ENCODE measurements at places on chromosomes 5 and 9.
A peak's percentile ranks its signal among the peaks of the same experiment; 100 is the strongest.

- no peak for DNase-seq
- no peaks in the 10 kb centered on the region for H3K27me3 ChIP-seq
- no peaks in the 10 kb centered on the region for H3K4me1 ChIP-seq
- no peaks in the 10 kb centered on the region for H3K36me3 ChIP-seq
- H3K4me3 ChIP-seq, result no peak overlapping the region
These were observed 94.8 kb downstream of the AOPEP start for GRCh38 chr9:94821098-94821887.

GRCh38 chr5:77095189-77095588 lies 8.1 kb upstream of the ZBED3 start:
- H3K4me3 ChIP-seq, result no peak overlapping the region
- H3K27me3 ChIP-seq, result no peaks in the 10 kb centered on the region
- no peaks in the 10 kb centered on the region for H3K36me3 ChIP-seq
- DNase-seq, result no peak

- no peak overlapping the region for H3K4me3 ChIP-seq
- H3K36me3 ChIP-seq, result no peaks in the 10 kb centered on the region
- no peak for DNase-seq
- no peak overlapping the region for H3K27ac ChIP-seq
- no peaks in the 10 kb centered on the region for H3K27me3 ChIP-seq
These were observed 44.2 kb upstream of the CD180 start for GRCh38 chr5:67240846-67241245.

- no peaks in the 10 kb centered on the region for H3K36me3 ChIP-seq
- no peaks in the 10 kb centered on the region for H3K27me3 ChIP-seq
- no peak overlapping the region for H3K27ac ChIP-seq
These were observed 95.4 kb downstream of the MACROH2A1 start for GRCh38 chr5:135303582-135304173.

DNA sequence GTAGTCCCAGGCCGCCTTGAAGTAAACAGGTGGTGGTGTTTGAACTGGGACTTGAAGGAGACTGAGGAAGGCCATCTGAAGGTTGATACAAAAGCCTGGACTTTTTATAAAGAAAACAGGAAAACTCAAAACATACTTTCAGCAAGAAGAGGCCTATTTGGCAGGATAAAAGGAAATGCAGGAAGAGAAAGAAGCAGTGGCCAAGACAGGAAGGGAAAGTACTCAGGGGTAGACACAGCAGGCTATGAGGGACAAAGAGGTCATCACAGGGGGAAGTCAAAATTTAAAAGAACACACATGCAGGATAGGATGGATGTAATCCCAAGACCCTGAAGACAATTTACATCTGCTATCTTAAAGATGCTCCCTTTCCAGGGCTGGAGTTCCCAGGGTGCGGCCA lies 13.0 kb downstream of the TLE1 start:
- no peak overlapping the region for H3K4me3 ChIP-seq
- peaks cover 5% of the 10 kb centered on the region for H3K4me1 ChIP-seq
- H3K36me3 ChIP-seq, result no peaks in the 10 kb centered on the region
- H3K27ac ChIP-seq, result no peak overlapping the region
- DNase-seq, result no peak

DNA sequence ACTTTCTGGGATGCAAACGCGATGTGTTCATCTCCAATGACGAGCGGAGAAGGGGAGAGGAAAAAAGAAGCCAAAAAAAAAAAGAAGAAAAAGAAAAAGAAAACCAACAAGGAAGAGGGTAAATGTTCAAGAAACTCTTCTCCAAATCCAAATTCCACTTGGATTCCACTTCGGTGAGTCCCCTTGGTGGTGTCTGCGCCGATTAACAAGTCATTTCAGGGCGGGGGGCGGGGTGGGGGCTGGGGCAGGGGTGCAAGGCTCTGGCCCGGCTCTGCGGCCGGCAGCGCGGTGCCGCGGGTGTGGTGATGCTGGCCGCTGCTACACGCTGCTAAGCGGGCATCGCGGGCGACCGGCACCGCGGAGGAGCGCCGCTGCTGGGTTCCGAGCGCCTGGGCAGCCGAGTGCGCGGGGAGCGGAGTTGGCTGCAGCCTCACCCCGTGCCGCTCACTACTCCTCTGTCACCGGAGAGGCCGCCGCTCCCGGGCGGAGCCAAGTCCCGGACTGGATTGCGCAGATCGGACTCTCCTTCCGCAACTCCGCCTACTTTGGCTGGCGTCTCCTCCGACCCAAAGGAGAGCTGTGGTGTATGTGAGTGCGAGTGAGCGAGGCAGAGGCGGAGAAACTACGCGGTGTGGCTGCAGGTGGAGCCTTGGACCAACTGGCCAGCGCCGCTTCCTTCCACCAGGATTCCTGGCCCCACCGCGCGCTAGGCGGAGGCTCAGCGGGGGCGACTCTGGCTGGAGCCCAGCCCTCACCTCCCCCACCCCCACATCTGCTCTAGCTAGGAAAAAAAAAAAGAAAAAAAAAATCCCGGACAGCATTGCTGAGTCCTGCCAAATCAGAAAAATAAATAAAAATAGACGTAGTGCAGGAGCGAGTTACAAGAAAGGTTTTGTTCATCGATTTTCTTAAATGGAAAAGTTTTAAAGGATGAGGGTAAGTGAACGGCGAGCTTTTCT lies at the start of gene SEMA6A:
SEMA6A (minus strand) TSS at position 457 of the 959 bp plus-strand sequence. CDS start 69,879 bp downstream, outside the sequence.
- peaks cover 5% of the 10 kb centered on the region for H3K4me1 ChIP-seq
- H3K27ac ChIP-seq, result peak within 1 kb of the TSS; percentile 95
- H3K4me3 ChIP-seq, result peak within 1 kb of the TSS; percentile 91
- no peaks in the 10 kb centered on the region for H3K36me3 ChIP-seq

DNA sequence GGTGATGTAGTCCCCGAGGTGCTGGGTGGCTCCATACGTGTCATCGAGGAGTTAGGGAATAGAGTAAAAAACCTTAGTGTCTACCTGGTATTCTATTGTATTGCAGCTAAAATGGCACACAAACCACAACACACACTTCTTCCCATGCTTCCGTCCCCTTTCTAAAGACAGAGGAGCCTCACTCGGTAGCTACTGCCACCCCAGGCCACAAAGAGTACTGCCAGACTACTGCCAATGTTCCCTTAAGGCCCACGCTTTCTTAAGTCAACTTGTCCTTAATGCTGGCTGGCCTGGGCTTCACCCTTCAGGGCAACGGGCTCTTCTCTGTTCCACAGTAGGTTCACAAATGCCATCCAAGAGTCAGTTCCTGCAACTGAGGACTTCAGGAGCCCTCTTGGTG lies 673.0 kb downstream of the ELAVL2 start:
- H3K27ac ChIP-seq, result no peak overlapping the region
- no peaks in the 10 kb centered on the region for H3K27me3 ChIP-seq
- no peaks in the 10 kb centered on the region for H3K36me3 ChIP-seq
- no peaks in the 10 kb centered on the region for H3K4me1 ChIP-seq

- peak; percentile 80 for DNase-seq
- no peaks in the 10 kb centered on the region for H3K36me3 ChIP-seq
- peaks cover 8% of the 10 kb centered on the region for H3K4me1 ChIP-seq
- H3K27ac ChIP-seq, result no peak overlapping the region
- no peaks in the 10 kb centered on the region for H3K27me3 ChIP-seq
These were observed 54.6 kb upstream of the CLINT1 start for GRCh38 chr5:157913575-157913974.

GRCh38 chr5:150589862-150590601 lies 50.4 kb upstream of the SYNPO start:
- peaks cover 6% of the 10 kb centered on the region for H3K4me1 ChIP-seq
- no peaks in the 10 kb centered on the region for H3K27me3 ChIP-seq
- no peaks in the 10 kb centered on the region for H3K36me3 ChIP-seq

- no peaks in the 10 kb centered on the region for H3K4me1 ChIP-seq
- no peaks in the 10 kb centered on the region for H3K36me3 ChIP-seq
- no peaks in the 10 kb centered on the region for H3K27me3 ChIP-seq
- no peak overlapping the region for H3K4me3 ChIP-seq
- DNase-seq, result no peak
These were observed 237.8 kb upstream of the EDIL3 start for GRCh38 chr5:84622461-84622860.

DNA sequence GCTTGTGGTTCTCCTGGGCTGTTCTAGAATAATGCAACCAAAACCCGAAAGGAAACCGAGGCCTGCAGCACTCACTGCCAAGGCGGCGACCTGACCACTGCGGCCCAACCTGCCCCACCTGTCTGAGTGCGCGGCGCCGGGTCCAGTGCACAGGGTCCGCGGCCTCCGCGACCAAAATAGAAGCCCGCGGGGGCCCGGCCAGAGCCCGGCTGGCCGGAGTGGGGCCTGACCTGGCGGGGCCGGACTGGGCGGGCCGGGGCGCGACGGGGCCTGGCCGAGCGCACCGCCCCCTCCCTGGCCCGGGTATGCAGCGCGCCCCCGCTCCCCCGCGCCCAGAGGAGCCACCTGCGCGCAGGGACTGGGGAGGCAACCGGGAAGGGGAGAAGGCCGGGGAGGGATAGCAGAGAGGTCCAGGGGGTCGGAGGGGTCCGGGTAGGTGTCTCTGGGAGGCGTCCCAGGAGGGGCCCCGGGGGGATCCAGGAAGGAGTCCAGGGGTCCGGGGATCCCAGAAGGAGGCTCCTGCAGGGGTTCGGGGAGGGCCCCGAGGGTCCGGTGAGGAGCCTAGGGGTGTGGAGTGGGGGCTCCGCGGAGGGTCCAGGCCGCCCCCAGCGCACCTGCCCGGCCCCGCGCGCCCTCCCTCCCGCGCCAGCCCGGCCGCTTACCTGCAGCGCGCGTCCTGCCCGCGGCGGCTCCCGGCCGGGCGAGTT lies 503 bp downstream of the SEMA4D start:
- peak overlapping the region; percentile 29 for H3K4me3 ChIP-seq
- no peak overlapping the region for H3K27ac ChIP-seq
- H3K27me3 ChIP-seq, result no peaks in the 10 kb centered on the region
- H3K36me3 ChIP-seq, result no peaks in the 10 kb centered on the region
- DNase-seq, result peak; percentile 15

DNA sequence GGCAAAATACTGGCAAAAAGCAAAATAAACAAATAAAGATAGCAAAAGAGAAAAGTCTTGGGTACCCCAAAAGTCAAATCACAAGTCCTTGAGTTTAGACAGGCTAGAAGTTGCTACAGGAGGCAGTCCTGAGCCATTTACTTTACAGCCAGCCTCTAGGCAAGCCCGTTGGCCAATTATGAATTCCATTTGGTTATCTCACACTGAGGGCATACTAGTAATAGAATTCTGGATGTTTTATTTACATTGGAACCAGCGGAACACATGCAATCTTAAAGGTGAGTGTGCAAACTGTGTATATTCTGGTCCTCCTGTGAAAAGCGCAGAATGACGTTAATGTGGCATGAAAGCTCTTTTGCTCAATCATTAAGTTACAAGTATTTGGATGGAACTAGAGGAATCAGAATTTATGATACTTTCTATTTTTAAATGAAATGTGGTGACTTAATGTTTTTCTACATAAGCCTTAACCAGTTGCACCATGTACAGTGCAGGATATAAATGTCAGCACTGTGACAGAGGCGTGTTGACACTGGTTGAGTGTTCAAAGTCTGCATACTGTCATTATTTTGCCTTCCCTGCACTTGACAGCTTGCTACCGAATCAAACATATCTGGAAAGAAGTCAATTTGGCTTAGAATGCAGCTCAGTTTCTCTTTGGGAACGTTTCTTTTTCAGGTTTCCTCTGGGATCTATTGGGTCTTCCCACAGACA lies 7.9 kb downstream of the GDNF start:
- no peak overlapping the region for H3K27ac ChIP-seq
- H3K27me3 ChIP-seq, result peaks cover 22% of the 10 kb centered on the region
- H3K36me3 ChIP-seq, result no peaks in the 10 kb centered on the region
- no peaks in the 10 kb centered on the region for H3K4me1 ChIP-seq
- H3K4me3 ChIP-seq, result no peak overlapping the region

DNA sequence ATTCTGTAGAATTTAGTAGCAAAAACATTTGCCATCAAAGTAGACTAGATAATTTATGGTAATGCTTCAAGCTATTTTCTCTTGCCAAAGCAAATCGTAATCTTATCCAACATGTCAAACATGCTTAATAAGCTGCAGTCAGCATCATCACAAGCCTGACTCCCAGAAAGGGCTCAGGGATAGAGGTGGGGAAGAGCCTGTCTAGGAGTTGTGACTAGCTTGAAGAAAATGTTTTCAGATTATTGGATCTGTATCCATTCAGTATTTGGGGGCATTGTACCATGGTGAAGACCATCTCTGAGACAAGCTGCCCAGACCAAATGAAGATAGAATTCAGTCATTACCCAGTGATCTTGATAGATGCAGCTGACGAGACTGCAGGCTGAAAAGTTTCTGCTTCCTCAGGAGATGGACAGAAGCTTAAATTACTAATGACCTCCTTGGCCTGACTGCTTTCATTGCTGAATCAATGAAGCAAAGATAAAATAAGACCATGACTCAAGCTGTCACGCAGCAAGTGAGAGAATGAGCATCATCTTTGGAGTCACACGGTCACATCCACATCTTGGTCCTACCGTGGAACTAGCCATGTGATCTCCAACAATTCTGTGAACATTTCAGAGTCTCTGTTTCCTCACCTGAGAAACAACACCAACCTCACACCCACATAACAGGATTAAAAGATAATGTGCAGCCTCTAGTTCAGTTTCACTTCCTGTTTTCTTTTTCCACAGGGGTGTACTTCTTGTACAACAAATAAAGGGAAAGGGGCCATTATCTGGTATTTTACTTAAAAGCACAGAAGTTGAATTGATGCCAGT lies 9.4 kb downstream of the ERAP2 start:
- H3K4me3 ChIP-seq, result no peak overlapping the region
- no peak for DNase-seq

DNA sequence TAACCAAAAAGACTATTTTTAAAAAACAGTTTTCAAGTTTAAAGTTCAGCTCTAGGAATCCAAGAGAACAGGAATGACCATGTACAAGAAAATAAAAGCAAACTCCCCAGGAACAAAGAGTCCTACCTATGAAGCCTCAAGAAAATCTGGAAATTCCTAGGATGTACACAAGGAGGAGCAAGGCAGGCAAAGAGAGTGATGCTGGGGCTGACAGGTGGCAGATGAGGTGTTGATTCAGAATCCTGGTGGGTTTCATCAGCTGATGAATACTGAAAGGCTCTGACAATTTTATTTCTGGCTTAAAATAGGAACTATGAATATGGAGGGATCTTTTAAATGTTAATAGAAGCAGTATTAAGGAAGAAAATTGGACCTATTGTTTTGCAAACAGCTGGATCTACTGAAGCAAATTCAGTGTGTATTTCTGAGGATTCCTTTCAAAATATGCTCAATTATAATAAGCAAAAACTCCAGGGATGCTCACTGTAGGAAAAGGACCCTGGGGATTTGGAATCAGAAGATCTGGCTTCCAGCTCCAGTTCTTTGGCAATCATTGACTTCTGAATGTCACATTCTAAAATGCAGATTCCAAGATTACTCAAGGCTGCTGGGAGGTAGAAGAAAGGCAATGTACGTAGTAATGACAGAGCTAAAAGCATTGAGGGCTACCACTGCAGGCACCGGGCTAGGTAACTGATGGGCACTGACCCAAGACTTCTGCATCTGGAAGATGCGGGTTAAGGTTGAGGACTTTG lies 28.0 kb upstream of the SH3RF2 start:
- H3K36me3 ChIP-seq, result no peaks in the 10 kb centered on the region
- peak; percentile 58 for DNase-seq
- no peaks in the 10 kb centered on the region for H3K4me1 ChIP-seq
- no peak overlapping the region for H3K27ac ChIP-seq

DNA sequence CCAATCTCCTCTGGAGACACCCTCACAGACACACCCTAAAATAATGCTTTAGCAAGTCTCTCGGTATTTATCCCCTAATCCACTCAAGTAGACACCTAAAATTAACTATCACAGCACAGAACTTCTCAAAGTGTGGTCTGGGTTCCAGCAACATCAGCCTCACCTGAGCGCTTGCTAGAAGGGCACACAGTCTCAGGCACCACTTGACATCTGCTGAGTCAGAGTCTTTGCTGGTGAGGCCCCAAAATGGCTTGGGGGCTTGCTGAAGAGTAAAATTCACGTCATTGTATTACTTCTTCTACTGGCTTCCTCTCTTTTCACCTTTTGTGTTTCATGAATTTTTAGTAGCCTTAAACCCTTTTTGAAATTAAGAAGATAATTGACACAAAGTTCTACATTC lies 9.0 kb downstream of the FOXB2 start:
- no peak overlapping the region for H3K4me3 ChIP-seq
- no peak overlapping the region for H3K27ac ChIP-seq
- H3K27me3 ChIP-seq, result no peaks in the 10 kb centered on the region

All from mesendoderm (in vitro differentiated cells).